ENCODE measurements at places on chromosomes 4 and X.

DNA sequence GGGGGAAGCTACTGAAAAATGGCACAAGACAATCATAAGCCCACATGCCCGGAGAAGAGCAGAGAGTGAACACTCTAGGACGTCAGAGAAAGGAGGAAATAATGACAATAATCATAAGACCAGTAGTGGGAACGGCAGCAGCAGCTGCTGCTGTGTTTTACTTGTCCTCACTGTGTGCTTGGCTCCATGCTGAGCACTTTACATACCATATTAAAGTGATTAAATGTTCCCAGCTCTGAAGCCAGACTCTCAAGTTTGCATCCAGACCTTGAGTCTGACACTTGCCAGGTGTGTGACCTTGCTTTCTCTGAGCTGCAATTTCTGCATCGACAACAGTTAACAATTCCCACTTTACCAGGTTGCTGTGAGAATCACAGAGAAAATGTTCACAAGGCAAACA lies 255.4 kb downstream of the SPANXN1 start:
- DNase-seq = no peak

GRCh38 chr4:15510961-15511360 lies 41.3 kb downstream of the CC2D2A start:
- DNase-seq = no peak

- no peak for DNase-seq
Observed at GRCh38 chr4:76624241-76624681, 189.2 kb downstream of the SHROOM3 start.

DNA sequence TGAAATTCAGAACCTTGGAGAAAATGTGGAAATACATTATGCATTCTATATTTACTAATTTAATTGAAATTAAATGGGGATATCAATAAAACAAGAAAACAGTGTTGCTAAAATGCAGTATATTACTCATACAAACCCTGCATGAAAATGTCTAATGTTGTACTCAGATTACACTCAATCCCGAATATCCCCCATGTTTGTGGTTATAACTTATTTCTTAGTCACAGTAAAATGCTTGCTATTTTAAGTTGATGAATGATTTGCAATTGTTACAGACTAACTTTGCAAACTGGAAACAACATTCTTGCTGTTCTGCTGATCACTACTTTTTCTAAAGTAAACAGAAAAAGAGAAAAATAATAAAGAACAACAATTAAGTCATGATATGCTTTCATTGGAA lies 33.1 kb upstream of the ANXA10 start:
- no peak for DNase-seq

- DNase-seq = no peak
Observed at GRCh38 chr4:155907556-155907955, 4.1 kb downstream of the TDO2 start.

GRCh38 chr4:47442980-47443379 lies 20.5 kb downstream of the COMMD8 start:
- peak; percentile 36 for DNase-seq

DNA sequence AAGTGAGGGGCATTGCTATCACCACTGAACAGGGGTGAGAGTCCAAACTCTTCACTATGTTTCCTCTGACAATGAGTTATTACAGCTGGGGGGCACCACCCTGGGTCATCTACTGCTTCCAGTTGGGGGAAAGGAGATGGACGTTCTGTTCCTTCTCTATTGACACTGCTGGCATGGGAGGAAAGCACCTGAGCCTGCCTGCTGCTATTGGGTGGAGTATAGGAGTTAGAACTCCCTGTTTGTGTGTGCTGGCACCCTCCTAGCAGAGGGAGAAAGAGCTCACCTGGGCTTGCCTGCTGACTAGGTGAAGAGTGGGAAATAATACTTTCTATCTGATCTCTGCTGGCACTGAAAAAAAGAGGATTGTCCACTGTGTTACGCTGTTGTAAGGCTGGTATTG lies 163.8 kb downstream of the MSN start:
- DNase-seq = no peak

DNA sequence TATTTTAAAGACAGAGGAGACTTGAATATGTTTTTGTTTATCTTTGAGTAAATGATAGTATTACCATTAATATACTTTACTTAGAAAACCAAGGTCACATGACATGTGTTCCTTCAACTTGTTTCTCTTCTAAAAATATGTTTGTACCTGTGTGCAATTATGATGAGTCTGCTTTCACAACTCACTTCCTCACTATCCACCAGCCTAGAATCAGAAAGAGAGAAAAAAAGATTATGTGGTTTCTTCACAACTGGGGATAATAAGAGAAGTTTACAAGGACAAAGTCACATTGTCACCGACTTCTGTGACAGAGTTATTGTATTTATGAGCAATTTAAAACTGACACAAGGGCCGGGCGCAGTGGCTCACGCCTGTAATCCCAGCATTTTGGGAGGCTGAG lies 1112.1 kb downstream of the RPA4 start:
- no peak for DNase-seq

DNA sequence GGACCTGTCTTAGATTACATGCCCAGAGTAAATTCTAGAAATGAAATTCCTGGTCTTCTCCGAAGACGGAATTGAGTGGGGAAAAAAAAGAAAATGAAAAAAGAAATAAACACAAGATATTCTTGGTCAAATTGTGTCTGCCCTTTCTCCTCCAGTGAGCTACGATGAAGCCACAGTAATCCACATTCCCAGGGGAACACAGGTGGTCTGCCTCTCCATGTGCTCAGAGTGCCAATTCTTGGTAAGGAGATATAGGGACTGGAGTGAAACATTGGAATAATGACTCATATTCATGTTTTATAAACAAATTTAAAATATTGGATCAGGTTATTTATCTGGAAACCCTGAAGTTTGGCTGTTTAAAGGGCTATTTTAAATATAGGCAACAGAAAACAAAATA lies 54.2 kb upstream of the MGST2 start:
- DNase-seq = no peak

DNA sequence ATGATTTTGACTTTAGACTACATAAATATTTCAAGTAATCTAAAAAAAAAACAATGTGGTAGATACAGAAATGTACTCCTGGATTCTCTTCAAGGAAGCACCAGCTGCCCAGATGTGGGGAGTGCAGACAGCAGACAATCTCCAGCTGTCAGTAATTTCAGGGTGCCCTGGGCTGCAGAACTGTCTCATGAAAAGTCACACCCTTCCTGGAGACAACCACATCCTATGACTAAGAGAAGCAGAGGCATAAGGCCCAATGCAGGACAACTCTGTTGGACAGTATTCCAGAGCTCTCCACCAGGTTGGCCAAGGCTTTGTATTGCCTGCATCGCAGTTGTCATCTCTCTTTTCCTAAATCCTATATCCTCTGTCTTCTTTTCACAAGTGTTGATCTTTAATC lies 34.4 kb upstream of the BLTP1 start:
- DNase-seq = no peak

GRCh38 chr4:154491341-154492271 lies at the start of gene DCHS2:
Gene DCHS2 (minus strand): TSS chr4:154491799. CDS start chr4:154491355, 444 bp downstream.
- peak; percentile 54 for DNase-seq

DNA sequence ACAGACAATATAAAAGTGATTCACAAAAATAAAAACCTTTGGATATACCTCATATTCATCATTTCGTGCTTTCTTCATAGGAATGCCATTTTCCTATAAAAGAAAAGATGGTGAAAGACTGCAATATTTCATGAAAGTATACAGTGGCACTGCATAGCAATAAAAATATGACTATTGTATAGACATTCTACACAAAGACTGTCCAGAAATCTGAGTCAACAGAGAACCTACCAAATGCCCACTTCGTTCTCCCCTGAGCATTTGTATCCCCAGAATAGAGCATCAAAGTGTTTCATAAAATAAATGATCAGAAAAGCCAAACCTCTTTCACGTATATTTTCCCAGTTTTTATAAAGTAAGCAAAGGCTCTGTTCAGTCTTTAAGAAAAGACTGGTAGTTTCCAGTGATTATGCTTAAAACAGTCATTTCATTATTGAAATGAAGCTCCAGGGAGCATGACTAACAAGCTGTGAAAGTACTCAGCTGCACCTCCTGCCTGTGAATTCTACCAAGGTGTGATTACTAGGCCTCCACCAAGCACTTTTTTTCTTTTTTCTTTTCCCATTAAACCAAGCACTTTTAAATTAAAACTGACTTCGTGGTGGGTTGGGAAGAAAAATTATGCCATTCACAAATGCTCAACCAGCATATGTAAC lies 20.2 kb downstream of the PPA2 start:
- DNase-seq = no peak

- peak; percentile 68 for DNase-seq
Observed at GRCh38 chrX:40104630-40104984, 6.8 kb upstream of the BCOR start.

DNA sequence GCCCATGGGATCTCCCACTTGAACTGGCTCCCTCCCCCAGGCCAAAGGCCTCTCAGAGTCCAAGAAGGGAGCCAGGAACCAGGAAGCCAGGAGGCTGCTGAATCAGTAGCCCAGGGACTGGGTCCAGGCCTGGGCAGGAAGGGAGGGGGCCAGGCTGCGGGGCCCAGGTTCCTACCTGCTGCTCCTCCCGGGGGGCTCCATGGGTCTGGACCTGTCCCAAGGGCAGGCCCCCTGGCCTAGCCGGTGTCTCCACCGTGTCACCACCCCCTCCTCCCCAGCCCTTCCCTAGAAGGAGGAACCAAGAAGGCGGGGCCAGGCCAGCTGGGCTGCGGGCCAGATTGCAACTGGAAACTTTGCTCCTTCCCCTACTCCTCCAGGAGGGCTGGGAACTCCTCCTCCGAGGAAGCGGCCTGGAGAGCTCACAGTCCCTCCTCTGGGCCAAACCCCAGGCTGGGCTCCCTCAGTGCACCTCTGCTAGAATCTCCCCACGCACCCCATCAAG lies at the start of gene IQSEC2:
IQSEC2 (minus strand) TSS at position 264 of the 502 bp plus-strand sequence.
- DNase-seq = no peak

- no peak for DNase-seq
Observed at GRCh38 chr4:183485411-183486160, 19.3 kb upstream of the ING2 start.

DNA sequence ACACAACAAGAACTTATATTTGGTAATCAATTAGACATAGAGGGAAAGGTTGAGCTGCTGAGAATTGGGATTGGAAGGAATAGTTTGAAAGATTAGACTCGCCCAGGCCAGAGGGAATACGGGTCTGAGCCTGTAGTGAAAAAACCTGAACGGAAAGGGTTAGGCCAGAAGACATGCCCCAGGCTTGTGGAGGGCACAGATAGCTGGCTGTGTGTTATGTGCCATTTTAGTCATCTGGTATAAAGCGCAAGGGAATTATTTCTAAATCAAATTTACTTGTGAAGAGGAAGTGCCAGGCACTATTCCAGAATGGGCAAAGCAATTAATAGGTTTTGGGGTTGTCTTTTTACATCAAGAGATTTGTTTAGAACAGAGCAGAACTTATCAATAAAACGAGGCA lies 187.5 kb upstream of the ANKRD50 start:
- DNase-seq = no peak

DNA sequence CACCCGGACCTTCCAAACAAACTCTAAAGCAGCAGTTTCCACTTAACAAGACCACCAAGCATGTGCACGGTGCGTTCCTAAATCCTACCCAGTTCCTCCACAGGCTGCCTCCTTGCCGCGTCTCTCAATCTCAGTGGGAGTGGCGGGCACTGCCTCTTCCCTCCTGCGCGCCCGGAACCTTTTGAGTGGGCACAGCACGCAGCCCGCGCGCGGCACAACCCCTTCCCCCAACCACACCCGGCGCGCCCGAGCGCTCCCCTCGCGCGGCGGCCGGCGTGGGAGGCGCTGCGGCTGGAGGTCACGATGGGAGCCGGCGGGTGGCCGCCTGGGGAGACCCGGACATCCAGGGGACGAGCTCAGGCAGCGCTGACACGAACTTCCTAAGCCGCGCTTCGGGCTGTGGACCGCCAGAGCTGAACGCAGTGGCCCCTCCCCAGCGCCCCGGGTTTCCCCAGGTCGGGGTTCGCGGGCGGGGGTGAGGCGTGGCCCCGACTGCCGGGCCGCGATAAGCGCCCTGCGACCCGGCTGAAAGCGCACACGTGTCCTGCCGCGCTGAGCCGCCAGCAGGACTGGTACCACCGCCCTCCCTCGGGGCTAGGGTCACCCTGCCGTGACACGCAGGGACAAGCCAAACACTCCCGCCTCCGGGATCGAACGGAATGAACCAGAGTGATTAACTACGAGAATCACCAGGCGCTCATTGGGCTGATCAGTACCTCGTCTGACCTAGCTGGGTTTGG lies at the start of gene ABCG2:
ABCG2 (minus strand) TSS at position 151 of the 740 bp plus-strand sequence. CDS start 18,644 bp downstream, outside the sequence.
- peak; percentile 51 for DNase-seq
